ENCODE measurements at places on chromosomes 6 and 20.

- H3K4me1 ChIP-seq: peaks cover 12% of the 10 kb centered on the region
- DNase-seq: no peak
- H3K36me3 ChIP-seq: no peaks in the 10 kb centered on the region
These were observed 296.6 kb downstream of the PHACTR1 start for GRCh38 chr6:13012977-13013680.

DNA sequence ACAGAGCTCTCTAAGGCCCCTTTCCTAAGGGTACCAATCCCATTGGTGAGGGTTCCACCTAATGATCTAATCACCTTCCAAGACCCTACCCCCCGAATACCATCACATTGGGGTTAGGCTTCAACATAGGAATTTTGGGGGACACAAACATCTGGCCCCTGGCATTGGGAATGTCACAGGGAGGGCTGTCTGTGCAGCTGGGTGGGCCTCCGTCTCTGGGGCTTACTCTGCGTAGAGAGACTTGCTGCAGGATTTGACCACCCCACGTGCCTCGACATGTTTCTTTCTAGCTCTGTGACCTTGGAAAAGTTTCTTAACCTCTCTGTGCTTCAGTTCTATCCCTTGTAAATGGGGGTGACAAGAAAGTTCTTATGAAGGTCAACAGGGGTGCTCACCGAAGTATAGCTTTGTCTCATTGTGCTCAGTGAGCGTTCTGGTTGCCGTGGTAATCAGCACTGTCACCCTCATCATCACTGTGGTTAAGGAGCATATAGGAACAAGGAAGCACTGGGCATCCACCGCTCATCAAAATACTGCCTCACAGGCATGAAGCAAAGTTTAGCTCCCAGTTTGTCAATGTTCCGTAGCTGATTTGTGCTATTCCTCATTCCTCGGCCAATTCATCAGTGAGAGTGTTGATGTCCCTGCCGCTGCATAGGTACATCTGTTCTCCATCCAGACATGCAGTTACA is 152.8 kb downstream of the SYCP2 start:
- H3K27me3 ChIP-seq: no peaks in the 10 kb centered on the region
- no peak for DNase-seq
- H3K27ac ChIP-seq: no peak overlapping the region

DNA sequence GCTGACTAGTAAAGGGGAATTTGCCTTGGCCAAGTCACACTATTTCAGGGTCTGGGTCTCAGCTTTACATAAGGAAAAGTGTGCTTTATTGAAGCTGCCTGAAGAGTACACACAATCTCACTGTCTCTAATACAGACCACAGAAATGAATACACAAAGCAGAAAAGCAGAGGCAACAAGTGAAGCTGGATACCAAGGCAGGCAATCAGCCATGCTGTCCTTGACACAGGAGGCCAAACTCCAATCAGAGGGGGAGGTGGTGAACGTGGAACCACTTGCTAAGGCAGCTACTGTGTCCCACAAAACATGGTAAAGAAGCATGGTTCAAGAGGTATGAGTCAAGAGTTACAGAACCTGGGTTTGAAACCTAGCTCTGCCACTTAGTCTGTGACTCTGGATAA is 21.8 kb upstream of the CCND3 start:
- H3K27ac ChIP-seq: no peak overlapping the region
- H3K4me1 ChIP-seq: peaks cover 37% of the 10 kb centered on the region
- H3K4me3 ChIP-seq: no peak overlapping the region
- no peaks in the 10 kb centered on the region for H3K36me3 ChIP-seq
- H3K27me3 ChIP-seq: peaks cover 4% of the 10 kb centered on the region

GRCh38 chr6:81950877-81951276 is 198.4 kb upstream of the TENT5A start:
- H3K4me1 ChIP-seq: peaks cover 49% of the 10 kb centered on the region
- peaks cover 2% of the 10 kb centered on the region for H3K27me3 ChIP-seq
- H3K4me3 ChIP-seq: peak overlapping the region; percentile 26

GRCh38 chr20:39042279-39043150 is 80.4 kb downstream of the DHX35 start:
- H3K27me3 ChIP-seq: peaks cover 3% of the 10 kb centered on the region
- no peak overlapping the region for H3K4me3 ChIP-seq
- peaks cover 15% of the 10 kb centered on the region for H3K4me1 ChIP-seq
- DNase-seq: peak; percentile 76

DNA sequence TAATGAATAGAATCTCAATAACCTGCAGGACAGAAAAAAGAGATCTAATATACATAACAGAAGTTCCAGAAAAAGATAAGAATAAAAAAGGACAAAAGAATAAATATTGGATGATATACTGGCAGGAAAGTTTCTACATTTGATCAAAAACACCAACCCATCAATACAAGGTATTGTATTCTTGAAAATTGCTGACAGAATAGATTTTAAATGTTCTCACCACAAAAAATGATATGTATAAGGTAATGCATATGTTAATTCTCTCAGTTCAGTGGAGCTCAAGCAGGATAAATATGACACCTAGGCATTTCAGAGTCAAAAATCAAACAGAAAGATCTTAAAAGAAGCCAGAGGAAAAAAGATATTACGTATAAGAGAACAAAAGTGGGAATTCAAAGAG is 43.8 kb downstream of the SERAC1 start:
- no peaks in the 10 kb centered on the region for H3K4me1 ChIP-seq
- no peak overlapping the region for H3K4me3 ChIP-seq
- peaks cover 10% of the 10 kb centered on the region for H3K36me3 ChIP-seq
- DNase-seq: no peak
- H3K27me3 ChIP-seq: no peaks in the 10 kb centered on the region
- no peak overlapping the region for H3K27ac ChIP-seq
